ENCODE measurements at places on chromosomes 11 and 22.
A peak's percentile ranks its signal among the peaks of the same experiment; 100 is the strongest.

- no peak for DNase-seq
These were observed 9.9 kb upstream of the TMPRSS4 start for GRCh38 chr11:118067006-118067405.

DNA sequence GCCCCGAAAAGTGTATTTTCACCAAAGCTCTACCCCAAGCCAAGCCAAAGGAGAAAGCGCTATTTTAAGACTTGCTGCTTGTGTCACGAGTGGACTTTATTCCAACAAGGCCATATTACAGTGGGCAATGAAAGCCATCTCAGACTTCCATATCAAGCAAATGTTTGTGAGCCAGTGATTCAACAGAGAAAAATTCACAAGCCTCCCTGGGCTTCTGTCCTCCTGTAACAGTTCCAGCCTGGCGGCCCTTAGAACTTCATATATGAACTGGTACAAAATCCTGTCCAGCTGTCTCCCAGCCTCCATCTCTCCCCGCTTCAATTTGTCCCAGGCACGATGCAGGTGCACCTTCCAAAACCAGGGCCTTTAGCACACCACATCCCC lies 11.2 kb downstream of the LARGE1 start:
- DNase-seq = peak; percentile 78

DNA sequence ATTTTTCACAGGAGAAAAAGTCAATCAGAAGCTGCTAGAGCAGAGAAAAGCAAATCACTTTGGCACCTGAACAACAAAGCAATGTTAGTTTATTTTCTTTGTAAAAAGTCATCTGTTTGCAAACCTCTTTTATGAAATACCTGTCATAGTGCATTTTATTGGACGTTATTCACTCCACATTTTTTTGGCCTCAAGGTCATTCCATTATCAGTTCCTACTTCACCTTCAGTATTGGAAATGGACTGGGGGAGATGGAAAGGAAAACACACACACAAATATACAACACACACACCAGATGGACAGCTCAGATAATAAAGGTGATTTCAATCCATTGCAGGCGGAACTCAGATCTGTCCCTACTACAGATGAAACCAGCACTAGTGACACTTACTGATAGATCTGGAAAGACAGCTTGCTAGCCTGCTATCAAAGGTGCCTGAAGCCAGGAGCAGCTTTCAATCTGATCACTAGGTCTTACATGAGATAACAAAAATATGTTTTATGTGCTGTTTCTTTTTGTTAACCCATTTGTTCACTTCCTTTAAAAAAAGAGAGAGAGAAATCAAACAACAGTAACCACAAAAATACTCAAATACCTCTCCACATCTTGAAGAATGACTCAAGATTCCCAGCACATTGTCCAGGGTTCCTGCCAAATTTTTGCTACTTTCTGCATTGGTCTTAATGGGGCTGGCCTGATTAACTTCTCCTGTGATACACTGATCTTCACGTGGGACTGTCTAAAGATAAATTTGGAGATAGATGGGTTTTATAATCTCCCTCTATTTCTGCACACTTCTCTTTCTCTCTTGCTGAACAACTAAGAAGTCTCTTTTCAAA lies 844.3 kb upstream of the TENM4 start:
- DNase-seq = peak; percentile 68

DNA sequence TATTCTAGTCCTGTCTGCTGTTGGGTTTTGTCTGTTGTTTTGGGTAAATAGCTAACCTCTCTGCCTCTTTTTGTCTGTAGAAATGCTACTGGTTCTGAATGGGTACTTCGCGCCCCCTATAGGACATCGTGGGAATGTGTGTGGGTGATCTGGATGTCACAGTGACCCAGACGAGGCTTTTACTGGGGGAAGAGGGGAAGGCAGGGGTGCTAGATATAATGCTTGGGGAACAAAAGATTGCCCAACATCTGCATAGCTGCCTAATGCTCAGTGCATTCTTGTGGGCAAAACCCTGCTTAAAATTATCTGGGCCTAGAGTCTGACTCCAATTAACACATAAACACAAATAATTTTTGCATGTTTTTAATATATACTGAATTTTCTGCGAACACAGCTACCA lies 57.7 kb downstream of the BMAL1 start:
- DNase-seq = peak; percentile 68

DNA sequence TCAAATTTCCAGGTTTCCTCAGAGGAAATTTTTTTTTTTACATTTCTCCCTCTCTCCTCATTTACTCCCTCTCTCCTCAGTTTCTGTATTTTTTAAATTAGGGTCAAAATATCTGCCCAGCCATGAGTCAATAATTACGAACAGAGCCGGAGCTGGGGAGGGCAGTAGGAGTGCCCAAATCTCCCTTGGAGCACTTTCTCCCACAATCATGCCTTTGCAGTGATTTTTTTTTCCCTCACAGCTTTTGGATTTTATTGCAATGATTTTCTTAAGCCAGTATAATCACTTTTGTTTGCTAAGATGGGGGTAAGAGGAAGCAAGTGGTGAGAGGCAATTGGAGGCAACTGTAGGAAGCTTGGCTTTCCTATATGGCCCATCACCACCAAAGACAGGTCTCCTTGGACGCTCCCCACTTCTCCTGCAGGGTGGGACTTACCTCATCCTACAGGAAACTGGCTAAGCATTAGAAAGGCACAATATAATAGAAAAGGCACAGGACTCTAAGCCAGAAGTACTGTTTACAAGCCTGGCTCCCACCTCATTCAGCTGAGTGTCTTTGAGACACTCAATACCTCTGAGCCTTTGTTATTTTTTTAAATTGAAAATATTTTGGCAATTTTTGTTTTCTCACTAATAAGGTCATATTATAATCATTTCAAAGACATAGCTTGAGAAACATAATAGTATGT lies 192.6 kb upstream of the PITPNB start:
- DNase-seq = no peak

GRCh38 chr11:92316106-92316809 lies 91.6 kb downstream of the FAT3 start:
- DNase-seq = no peak

GRCh38 chr11:32920570-32920969 lies 28.0 kb downstream of the QSER1 start:
- DNase-seq = no peak

DNA sequence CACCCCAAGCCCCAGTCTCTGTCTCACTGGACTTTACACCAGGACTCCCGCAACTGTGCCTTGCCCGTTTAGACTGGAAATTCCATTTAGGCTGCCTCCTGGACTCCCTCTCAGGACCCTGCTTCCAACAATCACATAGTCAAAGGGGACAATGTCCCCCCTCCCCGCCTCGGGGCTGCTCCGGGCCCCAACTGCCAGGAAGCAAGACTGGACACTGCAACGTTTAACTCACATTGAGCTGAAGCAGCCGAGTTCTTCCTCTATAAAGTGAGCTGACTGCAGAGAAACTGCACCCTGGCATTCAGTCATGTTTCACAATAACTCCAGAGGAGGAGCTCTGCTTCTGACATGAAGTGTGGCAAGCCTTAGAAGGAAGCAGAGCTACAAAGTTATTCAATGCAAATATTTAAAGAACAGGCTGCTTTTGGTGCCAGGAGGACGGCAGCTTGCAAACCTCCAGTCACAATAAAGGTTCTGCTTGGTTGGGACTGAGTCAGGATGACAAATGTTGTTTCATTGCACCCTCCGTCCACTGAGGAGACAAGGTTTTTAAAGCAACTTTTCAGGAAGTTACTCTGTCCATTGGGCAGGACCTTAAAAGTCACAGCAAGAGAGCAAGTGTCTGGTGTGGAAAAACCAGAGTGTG lies 19.9 kb downstream of the PACSIN2 start:
- DNase-seq = peak; percentile 93

DNA sequence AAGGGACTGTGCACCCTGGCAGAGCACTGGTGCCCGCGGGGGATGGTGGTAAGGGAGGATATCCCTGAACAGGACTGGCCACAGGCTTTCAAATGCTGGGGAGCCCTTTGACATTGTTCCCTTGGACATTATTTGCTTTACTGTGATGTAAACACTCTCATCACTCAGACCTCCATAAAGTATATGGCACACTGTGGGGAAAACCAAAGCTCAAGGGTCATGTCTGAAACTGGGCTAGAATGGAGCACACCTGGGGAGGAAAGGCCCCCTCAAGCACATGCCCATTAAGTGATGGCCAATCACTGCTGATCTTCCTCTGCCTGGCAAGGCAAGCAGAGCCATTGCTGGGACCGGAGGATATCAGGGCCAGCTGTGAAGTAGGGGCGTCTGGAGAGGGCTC lies 60.9 kb upstream of the TENM4 start:
- DNase-seq = no peak

GRCh38 chr22:47309476-47309875 lies 547.0 kb downstream of the TBC1D22A start:
- DNase-seq = no peak

GRCh38 chr22:49514641-49515040 lies 313.0 kb downstream of the BRD1 start:
- no peak for DNase-seq

DNA sequence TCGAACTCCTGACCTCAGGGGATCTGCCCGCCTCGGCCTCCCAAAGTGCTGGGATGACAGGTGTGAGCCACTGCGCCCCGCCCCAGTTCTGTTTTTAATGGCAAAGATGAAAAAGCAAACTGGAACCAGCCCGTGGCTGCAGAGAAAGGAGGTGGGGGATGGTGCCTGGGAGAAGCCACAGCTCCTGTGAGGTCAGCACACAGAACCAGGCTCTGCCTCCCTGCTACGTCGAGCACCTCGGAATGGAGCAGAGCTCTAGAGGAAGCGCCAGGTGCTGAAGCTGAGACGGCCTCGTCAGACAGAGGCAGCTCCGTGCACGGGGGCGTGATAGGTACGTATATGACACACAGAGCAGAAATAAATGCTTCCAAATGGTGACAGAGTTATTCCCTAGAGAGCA lies 8.5 kb downstream of the DRD4 start:
- no peak for DNase-seq

GRCh38 chr22:49636649-49637048 lies 191.0 kb downstream of the BRD1 start:
- no peak for DNase-seq

DNA sequence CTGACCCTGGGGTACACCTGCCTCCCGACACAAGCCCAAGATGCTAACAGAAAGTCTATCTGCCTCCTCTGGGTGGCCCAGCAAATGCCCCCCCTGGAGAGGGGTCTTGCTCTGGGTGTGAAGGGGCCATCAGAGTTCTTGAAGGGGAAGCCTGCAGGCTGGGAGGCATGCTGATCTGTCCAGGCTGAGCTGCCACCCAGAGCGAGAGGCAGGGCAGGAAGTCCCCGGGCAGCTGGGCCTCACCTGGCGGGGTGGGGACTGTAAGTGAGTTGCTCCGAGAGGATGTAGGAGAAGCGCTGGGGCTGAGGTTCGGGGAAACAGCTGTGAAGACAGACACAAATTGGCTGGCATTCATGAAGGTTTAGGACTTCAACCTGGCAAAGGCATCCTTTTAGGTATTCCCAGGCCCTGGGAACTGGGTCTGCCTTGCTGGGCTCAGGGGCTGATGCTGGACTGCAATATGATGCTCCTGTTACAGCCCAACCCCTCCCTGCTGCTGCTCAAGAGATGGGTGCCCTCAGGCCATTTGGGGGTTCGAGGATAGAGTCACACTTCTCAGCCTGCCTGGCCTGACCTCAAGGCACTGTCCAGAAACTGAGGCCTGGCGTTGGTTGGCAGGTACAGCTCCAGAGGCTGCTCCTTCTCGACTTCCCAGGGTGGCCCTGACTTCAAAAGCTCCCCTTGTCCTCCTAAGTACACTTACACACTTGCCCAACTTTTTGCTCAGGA lies 60.2 kb upstream of the LYVE1 start:
- DNase-seq = no peak

DNA sequence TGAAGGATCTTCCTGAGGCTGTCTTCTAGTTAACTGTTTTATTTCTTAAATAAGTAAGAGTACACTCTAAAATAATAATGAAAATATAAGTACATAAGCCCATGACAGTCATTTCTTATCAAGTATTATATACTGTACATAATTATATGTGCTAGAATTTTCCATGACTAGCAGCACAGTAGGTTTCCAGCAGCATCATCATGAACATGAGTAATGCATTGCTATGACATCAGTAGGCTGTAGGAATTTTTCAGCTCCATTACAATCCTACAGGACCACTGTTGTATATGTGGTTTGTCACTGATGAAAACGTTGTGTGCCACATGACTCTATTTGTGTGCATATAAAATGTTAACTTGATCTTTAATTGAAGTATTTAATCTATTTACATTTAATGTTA lies 22.0 kb downstream of the ZNF202 start:
- DNase-seq = peak; percentile 58

DNA sequence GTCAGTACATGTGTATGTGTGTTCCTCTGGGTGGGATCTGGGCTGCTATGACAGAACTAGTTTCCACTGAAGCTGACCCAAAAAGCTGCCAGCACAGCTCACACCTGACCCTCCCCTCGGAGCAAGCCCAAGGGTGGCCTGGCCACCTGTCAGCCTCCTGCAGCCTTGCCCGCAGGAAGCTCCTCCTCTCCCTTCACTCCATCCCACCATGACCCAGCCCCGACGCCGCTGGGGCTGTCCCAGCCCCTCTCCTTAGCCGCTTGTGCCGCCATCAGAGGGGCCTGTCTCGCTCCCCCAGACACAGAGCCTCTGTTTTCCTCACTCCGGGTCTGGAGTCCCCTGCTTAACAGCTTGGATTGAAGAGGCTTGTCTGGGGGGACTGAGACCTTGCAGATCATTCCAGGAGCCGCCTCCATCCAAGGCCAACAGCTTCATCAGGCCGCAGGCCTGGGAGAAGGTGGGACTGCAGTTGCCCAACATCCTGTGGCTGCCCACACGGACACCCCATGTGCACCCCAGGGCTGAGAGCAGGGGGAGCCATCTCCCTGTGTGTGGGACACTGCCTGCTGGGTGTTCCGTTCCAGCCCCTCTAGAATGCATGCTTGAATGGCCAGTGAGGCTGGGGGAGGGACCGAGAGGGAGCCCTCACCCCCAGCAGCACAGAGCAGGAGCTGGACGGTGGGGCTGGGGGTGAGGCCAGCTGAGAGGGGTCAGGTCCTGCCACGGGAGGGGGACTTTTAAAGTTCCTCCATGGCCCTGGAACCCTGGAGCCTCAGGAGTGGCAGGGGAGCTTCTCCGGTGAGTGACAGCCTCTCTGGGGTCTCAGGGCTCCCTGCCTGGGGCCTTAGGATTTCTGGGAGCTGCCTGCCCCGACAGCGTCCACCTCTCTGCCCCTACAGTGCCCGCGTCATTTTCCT lies 696 bp downstream of the MRGPRF start:
- DNase-seq = peak; percentile 44
